ENCODE measurements at places on chromosomes 3 and 15. TPM values are rescaled to one million over a fixed set of nuclear protein-coding genes. Genes with fewer than 3 reads are reported as not detected.

- no peak overlapping the region for H3K27ac ChIP-seq
- H3K27me3 ChIP-seq, result no peaks in the 10 kb centered on the region
- no peaks in the 10 kb centered on the region for H3K4me1 ChIP-seq
Measured at GRCh38 chr15:60957111-60957510, 272.0 kb downstream of the RORA start.

The THSD4 gene
- 24.6 TPM for total RNA-seq

DNA sequence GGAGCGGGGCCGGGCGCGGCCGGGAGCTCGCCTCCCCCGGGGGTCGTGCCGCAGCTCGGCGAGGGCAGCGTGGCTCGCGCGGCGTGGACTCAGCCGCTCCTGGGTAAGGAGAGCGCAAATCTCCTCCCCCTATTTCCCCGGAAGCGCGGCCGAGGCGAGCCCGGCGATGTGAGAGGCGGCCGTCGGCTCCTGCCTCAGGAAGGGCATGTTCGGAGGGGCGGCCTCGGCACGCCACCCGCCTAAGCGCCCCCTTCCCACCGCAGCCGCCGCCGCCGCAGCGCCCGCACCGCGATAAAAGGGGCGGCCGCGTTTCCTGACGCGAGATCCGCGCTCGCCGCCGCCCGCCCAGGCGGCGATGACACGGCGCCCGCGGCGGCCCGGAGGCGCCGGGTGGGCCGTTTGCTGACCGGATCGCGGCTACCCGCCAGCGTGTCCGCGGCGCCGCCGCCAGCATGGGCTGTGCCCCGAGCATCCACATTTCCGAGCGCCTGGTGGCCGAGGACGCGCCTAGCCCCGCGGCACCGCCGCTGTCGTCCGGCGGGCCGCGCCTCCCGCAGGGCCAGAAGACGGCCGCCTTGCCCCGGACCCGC, at the start of gene PDE8A:
Gene PDE8A, plus strand, starts transcription at position 146 of the 590 bp plus-strand sequence. Its CDS starts 307 bp downstream, at position 453.
- DNase-seq, result peak; percentile 48
- no peaks in the 10 kb centered on the region for H3K36me3 ChIP-seq
- peak within 1 kb of the TSS; percentile 92 for H3K4me3 ChIP-seq
- no peaks in the 10 kb centered on the region for H3K27me3 ChIP-seq

DNA sequence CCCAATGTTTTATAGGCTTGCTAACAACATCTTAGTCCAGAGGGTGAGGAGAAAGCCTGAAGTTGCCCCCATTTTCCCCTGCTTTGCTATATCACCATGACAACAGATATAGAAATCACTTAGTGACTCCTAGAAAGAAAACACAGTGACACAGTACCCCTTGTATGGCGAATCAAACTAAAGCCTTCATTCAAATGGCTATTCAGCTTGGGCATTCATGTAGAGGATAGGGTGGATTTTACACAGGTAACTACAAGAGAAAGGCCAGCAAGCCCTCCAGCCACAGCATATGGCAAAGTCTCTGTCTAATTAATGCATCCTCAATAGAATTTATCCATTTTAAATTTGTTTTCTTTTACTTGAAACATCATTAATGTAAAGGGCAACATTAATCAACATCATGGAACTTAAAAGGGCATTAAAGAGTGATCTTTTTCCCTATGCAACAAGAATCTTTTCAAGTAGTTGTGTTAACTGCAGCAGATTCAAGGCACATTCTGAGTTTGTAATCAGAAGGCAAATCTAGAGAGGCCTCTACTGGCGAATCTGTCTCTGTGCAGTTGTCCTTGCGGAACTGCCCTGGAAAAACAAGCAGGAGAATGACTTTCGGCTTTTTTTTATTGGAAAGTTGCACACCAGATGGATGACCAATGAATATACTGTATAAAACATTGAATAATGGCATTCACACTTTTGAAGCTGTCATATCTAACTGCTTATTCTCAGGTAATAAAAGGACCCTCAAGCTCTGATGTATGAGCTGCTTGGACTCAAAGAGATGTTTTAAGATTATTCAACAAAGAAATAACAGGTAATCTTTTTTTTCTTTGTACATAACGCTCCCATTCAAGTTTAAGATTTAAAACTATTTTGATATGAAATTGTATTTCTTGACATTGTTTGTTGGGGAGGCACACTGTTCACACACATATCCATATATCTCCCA, 621.7 kb upstream of the AGTR1 start:
- no peaks in the 10 kb centered on the region for H3K36me3 ChIP-seq
- H3K27ac ChIP-seq, result no peak overlapping the region
- no peaks in the 10 kb centered on the region for H3K4me1 ChIP-seq

DNA sequence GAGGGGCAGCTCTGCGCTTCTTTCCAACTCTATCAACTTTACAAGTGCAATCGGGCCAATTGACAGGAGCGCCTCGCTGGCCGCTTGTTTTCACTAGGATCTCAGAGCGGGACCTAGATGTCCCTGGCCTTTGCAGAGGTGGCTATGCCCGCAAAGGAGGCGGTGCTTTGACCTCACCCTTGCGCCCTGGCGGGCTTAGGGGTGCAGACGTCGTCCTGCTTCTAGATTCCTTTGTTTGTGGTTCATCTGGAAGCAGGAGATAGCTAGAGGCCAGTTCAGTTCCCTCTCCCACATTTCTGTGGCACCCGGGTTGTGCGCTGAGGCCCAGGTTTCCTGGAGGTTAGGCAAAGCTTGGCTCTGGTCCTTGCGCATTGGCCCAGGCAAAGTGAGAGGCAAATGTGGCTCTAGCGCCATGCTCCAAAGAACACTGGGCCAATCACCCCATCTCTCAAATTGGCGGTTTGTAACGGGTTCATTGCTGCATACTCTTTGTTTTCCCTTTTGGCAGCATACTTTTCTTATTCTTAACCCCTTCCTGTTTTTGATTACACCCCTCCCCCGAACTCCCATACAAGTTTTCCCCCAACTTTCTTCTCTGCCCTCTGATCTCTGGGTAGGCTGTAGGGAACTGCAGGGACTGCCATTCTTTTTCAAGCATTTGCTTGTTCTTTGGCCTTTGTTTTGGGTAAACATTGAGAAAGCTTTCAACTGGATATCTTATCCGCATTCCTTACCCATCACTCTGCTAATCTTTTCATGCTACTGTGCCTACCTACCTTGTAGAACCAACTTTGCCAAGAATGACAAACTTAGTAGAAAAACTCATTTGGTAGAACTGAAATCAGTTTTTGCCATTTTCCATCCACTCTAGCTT, 1.4 kb downstream of the PPM1L start:
- no peak overlapping the region for H3K27ac ChIP-seq
- H3K27me3 ChIP-seq, result no peaks in the 10 kb centered on the region
- no peak overlapping the region for H3K4me3 ChIP-seq
- H3K4me1 ChIP-seq, result peaks cover 29% of the 10 kb centered on the region

GRCh38 chr3:38650248-38650951, 913 bp upstream of the SCN5A start:
- H3K4me3 ChIP-seq, result no peak overlapping the region
- no peak for DNase-seq
- H3K27ac ChIP-seq, result no peak overlapping the region
- peaks cover 23% of the 10 kb centered on the region for H3K4me1 ChIP-seq
- H3K36me3 ChIP-seq, result no peaks in the 10 kb centered on the region

GRCh38 chr3:152391671-152392070, 122.9 kb downstream of the MBNL1 start:
- no peak overlapping the region for H3K27ac ChIP-seq
- no peak for DNase-seq
- H3K4me1 ChIP-seq, result peaks cover 55% of the 10 kb centered on the region
- H3K27me3 ChIP-seq, result no peaks in the 10 kb centered on the region

DNA sequence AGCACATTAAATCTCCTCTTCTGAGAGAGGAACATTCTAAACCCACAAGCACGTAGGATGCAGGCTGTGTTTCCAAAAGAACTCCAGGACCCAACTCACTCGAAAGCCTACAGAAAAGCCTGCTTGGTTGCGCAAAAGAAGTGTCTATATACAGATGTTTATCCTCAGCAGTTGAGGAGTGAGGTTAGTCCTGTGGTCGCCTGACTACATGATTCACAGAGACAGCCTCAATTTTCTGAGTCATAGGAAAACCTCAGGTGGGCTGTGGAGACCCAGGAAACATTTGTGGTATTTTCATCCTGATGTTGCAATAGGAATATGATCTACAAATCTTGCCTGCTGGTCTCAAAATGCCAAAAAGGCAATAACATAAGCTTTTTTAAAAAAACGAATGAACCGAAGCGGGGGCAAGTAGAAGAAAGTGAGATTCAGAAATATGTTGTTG, 183.8 kb upstream of the THRB start:
- no peaks in the 10 kb centered on the region for H3K36me3 ChIP-seq
- H3K27ac ChIP-seq, result no peak overlapping the region
- H3K4me3 ChIP-seq, result no peak overlapping the region
- DNase-seq, result no peak

The RAB27A gene
- 58.1 TPM for total RNA-seq

DNA sequence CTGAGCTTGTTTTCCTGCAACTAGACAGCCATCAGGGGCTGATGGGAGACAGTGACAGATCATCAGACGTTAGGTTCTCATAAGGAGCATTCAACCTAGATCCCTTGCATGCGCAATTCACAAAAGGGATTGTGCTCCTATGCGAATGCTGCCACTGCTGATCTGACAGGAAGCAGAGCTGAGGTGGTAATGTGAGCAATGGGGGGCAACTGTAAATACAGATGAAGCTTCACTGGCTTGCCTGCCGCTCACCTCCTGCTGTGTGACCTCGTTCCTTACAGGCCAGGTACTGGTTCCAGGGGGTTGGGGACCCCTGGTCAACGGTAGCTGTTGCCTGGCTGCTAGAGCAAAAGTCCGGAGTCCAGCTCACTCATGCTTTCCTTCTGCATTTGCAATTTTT, 26.4 kb upstream of the KCNAB1 start:
- H3K27me3 ChIP-seq, result no peaks in the 10 kb centered on the region
- H3K4me1 ChIP-seq, result no peaks in the 10 kb centered on the region
- H3K36me3 ChIP-seq, result no peaks in the 10 kb centered on the region
- no peak overlapping the region for H3K4me3 ChIP-seq
- no peak overlapping the region for H3K27ac ChIP-seq

GRCh38 chr15:65837301-65838294, 31.7 kb upstream of the RAB11A start:
- H3K27me3 ChIP-seq, result no peaks in the 10 kb centered on the region
- H3K36me3 ChIP-seq, result no peaks in the 10 kb centered on the region
- peaks cover 22% of the 10 kb centered on the region for H3K4me1 ChIP-seq
- no peak overlapping the region for H3K4me3 ChIP-seq

The DUOX2 gene
- 2.7 TPM for total RNA-seq

The GOLGA6D gene
- total RNA-seq, result not detected

The DUOXA2 gene
- not detected for total RNA-seq

The RARB gene
- 8.1 TPM for total RNA-seq

The FMN1 gene
- 32.6 TPM for total RNA-seq

DNA sequence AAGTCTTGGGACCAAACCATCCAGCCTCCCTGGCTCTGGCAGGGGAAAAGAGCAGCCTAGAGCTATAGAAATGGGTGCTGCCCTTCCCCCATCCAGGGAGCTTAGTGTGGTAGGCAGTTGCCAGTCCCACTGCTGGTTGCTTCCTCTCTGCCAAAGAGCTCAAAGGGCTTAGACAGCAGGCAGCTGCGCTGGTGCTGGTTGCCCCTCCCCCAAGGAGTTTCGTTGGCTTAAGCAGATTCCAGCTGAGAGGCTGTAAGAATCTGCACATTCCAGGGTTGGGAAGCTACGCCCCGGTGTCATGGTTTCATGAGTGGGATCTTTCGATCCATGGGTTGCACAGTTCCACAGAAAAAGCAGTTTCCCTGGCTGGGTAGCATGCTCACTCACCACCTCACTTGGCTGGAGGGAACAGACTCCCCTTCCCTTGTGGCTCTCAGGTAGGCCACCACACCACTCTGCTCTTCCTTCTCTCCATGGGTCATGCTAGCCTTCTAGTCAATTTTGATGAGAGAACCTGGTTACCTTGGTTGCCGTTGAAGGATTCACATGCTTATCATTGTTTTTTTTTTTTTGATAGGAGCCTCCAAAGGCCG, 195.1 kb downstream of the EPHA6 start:
- no peak overlapping the region for H3K27ac ChIP-seq
- H3K4me1 ChIP-seq, result no peaks in the 10 kb centered on the region
- H3K4me3 ChIP-seq, result no peak overlapping the region
- no peaks in the 10 kb centered on the region for H3K36me3 ChIP-seq
- H3K27me3 ChIP-seq, result no peaks in the 10 kb centered on the region
- DNase-seq, result no peak

Data from left lung (tissue), 14 donors.